ENCODE measurements at places on chromosomes 12 and 14.

GRCh38 chr14:53900499-53900898 lies 56.1 kb downstream of the BMP4 start:
- no peak for DNase-seq

DNA sequence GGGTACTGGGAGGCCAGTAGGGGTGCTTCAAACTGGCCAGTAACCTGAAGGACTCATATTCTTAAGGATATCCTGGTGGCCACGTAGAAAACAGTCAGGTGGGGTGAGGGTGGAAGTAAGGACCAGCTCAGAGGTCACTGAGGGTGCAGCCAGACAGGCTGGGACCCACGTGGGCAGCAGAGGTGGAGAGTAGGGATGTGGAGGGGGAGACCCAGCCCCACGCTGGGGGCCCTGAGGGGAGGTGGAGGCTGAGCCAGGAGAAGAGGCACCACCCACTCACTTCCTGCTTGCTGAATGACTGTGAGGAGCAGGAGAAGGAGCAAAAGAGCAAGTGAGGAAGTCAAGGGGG lies 12.6 kb upstream of the SERPINA3 start:
- no peak for DNase-seq

DNA sequence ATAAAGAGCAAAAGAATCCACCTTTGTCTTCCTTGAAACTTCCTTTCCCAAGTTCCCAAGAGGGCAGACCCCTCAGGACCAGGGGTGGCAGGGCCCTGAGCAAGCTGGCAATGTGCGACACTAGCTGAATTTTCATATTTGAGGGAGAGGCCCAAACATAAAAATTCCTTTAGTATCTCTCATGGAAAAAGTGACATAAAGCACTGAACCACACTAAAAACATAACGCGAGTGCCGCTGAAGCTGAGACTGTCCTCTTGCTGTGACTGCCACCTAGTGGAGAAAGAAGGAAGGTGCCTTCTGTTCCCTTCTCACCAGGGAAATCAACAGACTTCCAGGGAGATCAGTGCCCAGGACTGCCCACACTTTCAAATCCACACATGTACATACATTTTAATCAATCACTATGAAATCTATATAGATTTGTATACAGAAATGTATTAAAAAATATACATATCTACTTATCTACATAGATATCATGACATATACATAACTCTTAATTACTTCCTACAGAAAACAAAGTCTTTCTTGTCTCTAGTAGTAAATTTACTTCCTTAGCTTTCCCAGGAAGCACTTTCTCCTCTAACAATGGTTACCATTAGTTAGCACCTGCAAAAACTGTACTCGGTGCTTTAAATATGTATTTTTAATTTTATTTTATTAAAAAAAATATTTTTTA lies 53.8 kb downstream of the SSH1 start:
- DNase-seq = peak; percentile 90

- no peak for DNase-seq
These were observed 7.3 kb downstream of the VAMP1 start for GRCh38 chr12:6463216-6463615.

GRCh38 chr14:63604626-63605025 lies 37.0 kb downstream of the WDR89 start:
- no peak for DNase-seq

- DNase-seq = no peak
These were observed 447.6 kb upstream of the SEL1L start for GRCh38 chr14:81981307-81981675.

- DNase-seq = no peak
These were observed 31.8 kb upstream of the SMUG1 start for GRCh38 chr12:54220567-54220966.

DNA sequence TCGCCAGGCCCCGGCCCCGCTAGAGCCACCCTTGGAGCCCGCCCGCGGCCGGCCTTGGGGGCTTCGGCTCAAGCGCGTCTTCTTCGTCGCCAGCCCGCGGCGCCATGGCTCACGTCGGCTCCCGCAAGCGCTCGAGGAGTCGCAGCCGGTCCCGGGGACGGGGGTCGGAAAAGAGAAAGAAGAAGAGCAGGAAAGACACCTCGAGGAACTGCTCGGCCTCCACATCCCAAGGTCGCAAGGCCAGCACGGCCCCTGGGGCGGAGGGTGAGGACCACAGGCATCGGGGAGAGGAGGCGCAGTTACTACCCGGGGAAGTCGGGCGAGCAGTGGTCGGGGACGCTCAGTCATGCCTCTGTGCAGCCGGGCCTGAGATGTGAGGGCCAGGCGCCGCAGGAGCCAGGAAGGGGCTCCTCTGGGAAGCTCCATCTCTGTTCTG lies 573 bp downstream of the ARL6IP4 start:
- DNase-seq = no peak

DNA sequence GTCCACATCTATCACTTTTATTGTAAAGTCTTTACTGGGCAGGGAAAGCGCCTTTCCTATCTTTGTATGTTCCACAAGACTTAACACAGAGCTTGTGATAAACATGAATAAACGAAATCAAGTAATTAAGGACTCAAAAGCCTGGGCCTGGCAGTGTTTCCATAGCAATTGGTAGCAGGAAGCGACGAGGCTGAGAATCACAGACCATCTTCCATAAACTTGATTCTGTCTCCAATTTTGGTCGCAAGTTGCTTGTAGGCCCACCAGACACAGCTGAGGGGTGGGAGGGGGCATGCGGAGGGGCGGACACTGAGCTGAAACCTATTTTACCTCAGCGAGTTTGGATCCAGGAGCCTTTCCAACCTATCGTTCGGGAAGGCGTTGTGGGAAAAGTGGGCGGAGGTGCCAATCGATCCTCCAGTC lies 302 bp downstream of the CCDC38 start:
- no peak for DNase-seq

GRCh38 chr14:76837524-76837923 lies 11.3 kb downstream of the LRRC74A start:
- no peak for DNase-seq

GRCh38 chr14:85528080-85528896 lies 1.7 kb upstream of the FLRT2 start:
- peak; percentile 88 for DNase-seq

DNA sequence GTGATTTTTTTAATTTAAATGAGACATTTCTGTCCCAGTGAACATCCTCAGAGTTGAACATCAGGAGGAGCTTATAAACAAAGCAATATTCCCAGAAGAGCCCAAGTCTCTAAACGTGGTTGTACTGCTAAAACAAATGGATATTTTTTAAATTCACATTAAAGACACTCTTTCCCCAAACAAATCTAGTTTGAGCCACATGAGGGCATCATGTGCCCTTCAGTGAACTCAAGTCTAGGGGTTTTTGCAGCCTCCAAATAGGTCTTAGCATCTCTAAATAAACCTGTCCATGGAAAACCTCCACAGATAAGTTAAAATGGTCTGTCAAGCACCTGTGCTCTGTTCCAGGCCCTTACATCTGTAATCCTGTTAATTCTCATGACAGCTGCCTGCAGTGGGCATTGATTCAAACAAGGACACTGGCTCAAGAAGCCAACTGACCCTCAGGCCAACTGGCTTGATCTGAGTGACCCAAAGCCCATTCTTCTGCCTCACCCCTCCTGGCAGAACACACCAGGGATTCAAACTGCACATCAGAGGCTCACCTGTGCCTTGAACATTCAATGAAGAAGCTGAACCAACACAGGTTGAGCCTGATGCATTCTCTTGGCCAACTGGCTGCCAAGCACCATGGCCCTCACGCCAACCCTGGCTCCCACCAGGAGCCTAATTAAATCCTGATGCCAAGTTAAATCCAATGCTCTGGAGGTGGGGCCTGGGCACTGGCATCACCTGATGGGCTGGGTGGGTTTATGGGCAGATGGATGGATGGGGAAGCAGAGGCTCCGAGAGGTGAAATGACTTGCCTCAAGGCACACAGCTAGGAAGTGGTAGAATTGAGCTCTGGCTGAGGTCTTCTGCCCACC lies 8.6 kb downstream of the ISCU start:
- no peak for DNase-seq

- no peak for DNase-seq
These were observed 39.9 kb downstream of the NINJ2 start for GRCh38 chr12:623172-623864.

GRCh38 chr14:103118663-103119404 lies 4.4 kb upstream of the TNFAIP2 start:
- DNase-seq = no peak

DNA sequence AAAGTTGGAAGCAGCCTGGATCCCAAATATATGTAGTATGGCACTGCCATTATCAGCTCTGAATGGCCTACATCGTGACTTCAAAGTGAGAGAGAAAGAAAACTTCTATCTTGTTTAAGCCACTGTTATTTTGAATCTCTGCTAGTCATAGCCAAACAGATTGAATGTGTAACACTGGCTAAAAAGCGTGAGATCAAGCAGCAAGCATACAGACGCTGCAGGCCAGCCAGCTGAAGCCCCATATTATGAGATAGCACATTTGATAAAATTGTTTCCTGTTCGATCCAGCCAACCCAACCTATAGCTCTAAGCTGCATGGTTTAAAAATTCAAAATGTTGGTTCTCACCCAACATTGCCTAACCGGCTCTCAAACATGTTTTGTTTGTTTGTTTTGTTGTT lies 95.0 kb downstream of the DUSP6 start:
- DNase-seq = no peak

GRCh38 chr14:79011091-79011919 lies 841.1 kb downstream of the NRXN3 start:
- peak; percentile 15 for DNase-seq

- DNase-seq = no peak
These were observed 4.7 kb upstream of the DIO2 start for GRCh38 chr14:80215756-80216581.

- no peak for DNase-seq
These were observed 716.0 kb upstream of the STXBP6 start for GRCh38 chr14:25765909-25766308.

DNA sequence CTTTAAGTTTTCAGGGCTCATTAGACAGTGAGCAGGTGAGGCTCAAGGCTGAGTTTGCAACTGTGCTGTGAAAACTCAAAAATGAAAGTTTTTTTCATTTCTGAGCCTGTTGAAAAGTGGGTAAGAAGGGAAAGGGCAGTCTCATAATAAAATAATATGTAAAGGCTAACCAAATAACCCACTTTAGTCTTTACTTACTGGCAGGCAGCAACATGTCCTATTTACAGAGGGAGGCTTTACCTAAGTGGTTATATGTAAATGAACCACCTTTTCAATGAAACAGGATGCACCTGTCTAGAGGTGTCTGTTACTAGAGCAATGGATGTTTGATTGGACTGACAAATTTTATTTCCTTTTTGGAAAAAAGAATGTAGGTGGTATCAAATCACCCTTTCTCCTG lies 158.0 kb downstream of the ETV6 start:
- no peak for DNase-seq

DNA sequence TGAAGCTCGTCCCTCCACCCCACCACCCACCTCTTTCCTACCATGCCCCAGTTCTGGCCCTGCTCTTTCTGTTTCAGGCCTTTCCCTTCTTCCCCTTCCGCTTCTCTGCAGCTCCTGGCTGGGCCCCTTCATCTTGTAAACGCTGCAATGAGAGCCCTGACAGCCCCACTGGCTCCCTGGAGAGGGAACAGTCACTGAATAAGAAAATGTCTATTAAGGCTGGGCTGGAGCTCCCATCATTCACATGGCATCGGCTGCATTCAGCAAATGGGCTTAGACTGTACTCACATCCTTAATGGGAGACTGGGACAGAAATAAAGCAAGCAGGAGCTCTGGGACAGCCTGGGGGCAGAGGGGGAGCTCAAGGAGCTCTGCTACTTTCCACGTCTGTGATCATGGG lies 45.2 kb upstream of the TUNAR start:
- no peak for DNase-seq

- DNase-seq = no peak
These were observed 186.6 kb downstream of the DUSP6 start for GRCh38 chr12:89165703-89166102.

GRCh38 chr12:47797441-47797840 lies 22.3 kb downstream of the HDAC7 start:
- DNase-seq = no peak

GRCh38 chr14:104226421-104227383 lies 88.3 kb downstream of the KIF26A start:
- no peak for DNase-seq

- peak; percentile 64 for DNase-seq
These were observed 110.5 kb downstream of the ASCL4 start for GRCh38 chr12:107884769-107885694.

DNA sequence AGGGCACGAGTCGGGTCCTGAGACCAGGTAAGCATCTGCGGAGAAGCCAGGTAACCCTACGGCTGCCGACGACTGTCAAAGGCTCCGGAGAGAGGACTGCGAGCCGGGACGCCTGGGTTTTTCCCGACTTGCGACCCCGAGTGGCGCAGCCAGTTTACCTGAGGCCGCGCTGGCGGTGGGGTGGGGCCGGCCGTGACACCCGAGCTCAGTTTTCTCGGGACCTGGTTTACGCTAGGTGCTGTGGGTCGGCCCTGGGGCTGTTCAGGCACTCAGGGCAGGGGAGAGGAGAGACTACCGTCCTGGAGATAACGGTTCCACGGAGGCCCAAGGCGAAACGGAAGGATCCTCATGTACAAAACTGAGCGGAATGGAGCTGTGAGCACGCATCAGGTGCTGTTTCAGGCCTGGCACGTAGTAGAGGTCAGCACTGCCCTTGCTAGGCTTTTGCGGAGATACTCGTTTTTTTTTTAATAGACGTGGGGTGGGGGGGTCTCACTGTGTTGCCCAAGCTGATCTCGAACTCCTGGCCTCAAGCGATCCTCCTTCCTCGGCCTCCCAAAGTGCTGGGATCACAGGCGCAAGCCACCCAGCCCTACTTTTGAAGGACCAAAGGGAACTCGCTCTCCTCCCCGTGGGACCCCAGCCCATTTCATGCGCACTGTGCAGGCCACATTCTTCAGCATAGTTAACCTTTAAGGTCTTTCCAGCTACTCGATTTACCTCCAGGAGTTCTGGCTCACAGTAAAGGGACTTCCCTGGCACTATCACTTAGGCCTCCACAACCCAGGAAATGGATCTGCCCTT lies 471 bp downstream of the MTRFR start:
- no peak for DNase-seq

GRCh38 chr12:102797528-102797927 lies 119.5 kb downstream of the PAH start:
- no peak for DNase-seq

- no peak for DNase-seq
These were observed 4.0 kb upstream of the PRMT8 start for GRCh38 chr12:3487027-3487426.

- no peak for DNase-seq
These were observed 14.3 kb downstream of the FNTB start for GRCh38 chr14:65000898-65001591.

GRCh38 chr12:122813310-122813713 lies 21.9 kb upstream of the HIP1R start:
- no peak for DNase-seq

DNA sequence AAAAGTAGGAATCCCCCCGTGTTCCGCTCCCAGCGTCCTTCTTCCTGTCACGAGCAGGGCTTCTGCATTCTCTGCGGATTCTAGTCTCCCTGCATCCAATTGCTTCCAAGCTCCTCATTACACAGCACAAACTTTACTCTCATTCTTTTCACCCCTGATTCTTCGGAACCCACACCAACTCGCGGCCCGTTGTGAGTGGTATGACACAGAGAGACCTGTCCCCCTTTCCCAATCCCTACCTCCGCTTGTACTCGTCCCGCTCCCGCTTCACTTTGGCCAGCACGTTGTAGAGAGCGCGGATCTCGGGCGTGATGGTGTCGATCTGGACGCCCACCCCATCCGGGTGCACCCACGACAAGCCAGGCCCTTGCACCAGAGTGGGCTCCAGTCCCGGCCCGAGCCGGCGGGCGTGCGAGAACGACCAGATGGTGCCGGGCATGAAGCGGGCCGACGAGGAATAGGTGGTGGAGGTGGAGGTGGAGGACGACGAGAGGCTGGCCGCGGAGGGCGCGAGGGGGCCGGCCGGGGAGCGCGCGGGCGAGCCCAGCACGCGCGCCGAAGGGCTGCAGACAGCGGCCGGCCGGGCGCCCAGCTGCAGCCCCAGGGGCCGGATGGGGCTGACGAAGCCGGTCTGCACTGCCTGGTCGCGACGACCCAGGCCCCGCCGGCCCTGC lies 687 bp downstream of the IFFO1 start:
- peak; percentile 51 for DNase-seq

All from dermis microvascular lymphatic vessel endothelial cell (primary cell).